Naive thymus-derived CD8-positive, alpha-beta T cell (primary cell): ENCODE measurements at places on chromosomes 6 and 20.

GRCh38 chr6:131910219-131910589, 41.0 kb downstream of the CCN2 start:
- no peak for DNase-seq

GRCh38 chr6:51625566-51625965, 461.8 kb downstream of the PKHD1 start:
- DNase-seq: no peak

DNA sequence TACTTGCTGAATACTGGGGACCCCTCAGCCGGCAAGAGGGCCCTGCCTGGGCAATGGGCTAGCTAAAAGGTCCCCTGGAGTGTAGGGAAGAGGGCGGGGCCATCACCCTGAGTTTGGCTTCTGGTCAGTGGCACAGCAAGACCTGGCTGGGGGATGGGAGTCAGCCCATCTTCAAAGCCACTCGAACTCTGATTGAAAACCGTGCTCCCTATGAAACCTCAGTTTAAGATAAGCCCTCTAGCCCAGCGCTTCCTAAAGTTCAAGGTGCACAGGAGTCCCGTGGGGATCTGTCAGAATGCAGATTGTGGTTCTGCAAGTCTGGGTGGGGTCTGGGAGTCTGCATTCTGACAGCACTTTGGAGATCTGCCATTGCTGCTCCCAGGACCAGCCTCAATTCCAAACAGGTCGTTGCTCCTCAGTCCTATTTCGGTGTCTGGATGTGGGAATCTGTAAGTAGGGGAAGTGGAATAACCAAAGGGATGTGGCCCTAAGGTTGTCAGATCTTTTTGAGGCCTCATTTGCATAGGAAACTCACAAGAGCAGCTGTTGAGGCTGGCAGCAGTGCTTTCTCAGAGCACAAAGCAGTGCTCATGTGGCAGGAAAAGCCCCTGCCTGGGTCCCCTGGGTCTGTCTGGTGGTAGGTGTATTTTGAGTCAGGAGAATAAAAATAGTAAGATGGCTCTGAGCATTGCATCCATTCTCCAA, 85.3 kb upstream of the SCP2D1 start:
- no peak for DNase-seq

GRCh38 chr6:85058806-85059205, 294.4 kb upstream of the TBX18 start:
- no peak for DNase-seq

DNA sequence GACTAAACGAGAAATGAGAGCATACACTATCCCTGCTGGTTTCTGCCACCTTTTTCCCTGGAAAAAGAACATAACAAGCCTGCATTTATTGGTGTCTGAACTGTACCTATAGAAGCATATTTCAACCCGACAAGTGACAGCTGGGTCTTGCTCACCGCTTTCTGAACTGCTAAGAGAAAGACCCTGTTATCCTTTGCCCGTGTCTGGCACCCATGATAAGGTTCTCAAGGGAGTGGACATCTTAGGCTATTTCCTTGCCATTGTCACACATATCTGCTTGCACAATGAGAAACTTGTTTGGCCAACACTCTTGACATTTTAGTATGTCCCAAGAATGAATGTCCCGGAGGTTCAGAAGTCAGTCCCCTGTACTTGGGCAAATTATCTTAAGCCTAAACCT, 19.3 kb downstream of the RIPOR2 start:
- DNase-seq: no peak

DNA sequence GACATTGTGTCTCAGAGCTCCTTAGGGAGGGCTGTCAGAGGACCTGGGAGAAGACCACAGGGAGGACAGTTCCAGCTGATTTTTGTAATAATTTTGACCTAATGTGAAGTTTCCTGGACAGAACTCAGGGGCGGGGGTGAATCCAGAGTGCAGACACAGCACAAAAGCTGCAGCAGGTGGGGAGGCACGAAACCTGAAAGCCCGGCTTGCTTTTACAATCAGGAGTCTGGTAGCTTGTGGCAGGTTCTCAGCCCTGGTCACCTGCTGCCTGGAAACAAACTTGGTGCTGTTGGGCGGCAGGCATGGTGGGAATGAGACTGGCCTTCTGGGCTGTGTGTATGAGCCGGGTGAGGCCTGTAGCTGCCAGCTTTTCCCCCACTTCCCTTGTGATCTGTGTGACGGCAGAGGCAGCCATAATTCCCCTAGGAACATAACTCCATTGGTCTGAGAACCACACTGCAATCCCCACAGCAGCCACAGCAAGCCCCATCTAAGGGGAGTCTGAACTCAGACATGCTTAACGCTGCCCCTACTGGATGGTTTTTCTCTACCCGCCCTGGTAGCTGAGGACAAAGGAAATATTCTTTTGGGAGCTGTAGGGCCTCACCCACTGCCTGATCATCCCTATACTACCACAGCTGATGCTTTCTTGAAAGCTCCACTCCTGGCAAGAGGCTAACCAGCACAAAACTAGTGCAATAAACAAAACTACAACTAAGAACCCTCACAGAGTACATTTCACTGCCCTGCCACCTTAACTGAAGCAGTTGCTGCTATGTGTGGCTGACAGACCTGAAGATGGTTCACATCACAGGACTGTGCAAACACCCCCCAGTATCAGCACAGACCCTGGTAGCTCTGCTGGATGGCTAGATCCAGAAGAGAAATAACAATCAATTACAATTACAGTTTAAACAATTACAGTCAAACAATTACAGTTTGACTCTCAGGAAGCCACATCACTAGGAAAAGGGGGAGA, 1055.1 kb upstream of the GJE1 start:
- DNase-seq: no peak

GRCh38 chr20:5886788-5887187, 63.5 kb downstream of the TRMT6 start:
- no peak for DNase-seq

- no peak for DNase-seq
Observed at GRCh38 chr6:79250107-79250514, 15.6 kb upstream of the HMGN3 start.

DNA sequence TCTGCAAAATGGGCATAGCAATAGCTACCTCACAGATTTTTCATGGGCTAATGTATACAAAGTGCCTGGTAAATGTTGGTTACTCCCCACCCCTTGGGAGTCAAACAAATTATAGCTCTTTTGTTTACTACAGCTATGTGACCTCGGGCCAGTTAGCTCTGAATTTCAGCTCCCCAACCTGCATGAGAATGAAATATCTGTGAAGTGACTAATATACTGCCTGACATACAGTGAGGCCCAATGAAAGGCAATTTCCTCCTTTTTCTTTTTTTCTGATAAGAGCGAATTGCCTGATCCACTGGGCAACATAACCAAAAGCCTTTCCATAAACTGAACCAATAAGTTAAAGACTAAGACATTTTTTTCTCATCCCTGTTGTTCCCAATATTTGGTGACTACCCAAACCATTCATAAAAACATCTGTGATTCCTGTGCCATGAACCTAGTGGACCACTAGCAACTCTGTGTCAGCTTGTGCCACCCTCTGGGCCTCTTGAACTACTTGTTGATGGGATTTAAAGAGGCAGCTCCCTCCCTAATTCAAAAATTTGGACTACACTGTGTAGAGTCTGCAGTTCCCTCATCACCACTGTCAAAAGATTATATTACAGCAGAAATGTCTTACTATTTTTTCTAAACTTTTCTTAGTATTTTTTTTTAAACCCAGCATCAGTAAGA, 91.9 kb upstream of the TMEM30A start:
- DNase-seq: no peak

- no peak for DNase-seq
Observed at GRCh38 chr20:46797206-46797605, 87.8 kb downstream of the SLC2A10 start.

DNA sequence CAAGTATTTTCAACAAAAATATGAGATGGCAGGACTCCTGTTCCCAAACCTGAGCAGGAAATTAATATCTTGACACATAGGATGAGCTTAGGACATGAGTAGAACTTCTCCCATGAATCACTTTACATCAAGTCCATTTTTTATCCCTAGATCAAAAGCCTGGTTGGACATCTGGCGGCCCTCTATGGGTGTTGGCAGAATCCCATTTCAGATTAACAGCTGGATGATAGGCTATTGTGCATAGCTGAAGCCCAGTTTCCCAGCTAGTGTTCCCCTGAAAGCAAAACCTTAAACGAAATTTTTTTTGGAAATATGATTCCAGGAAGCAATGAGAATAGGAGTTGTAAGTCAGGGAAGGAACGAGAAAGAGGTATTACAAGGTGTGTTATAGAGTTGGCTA, 449.4 kb upstream of the CHD6 start:
- DNase-seq: no peak

DNA sequence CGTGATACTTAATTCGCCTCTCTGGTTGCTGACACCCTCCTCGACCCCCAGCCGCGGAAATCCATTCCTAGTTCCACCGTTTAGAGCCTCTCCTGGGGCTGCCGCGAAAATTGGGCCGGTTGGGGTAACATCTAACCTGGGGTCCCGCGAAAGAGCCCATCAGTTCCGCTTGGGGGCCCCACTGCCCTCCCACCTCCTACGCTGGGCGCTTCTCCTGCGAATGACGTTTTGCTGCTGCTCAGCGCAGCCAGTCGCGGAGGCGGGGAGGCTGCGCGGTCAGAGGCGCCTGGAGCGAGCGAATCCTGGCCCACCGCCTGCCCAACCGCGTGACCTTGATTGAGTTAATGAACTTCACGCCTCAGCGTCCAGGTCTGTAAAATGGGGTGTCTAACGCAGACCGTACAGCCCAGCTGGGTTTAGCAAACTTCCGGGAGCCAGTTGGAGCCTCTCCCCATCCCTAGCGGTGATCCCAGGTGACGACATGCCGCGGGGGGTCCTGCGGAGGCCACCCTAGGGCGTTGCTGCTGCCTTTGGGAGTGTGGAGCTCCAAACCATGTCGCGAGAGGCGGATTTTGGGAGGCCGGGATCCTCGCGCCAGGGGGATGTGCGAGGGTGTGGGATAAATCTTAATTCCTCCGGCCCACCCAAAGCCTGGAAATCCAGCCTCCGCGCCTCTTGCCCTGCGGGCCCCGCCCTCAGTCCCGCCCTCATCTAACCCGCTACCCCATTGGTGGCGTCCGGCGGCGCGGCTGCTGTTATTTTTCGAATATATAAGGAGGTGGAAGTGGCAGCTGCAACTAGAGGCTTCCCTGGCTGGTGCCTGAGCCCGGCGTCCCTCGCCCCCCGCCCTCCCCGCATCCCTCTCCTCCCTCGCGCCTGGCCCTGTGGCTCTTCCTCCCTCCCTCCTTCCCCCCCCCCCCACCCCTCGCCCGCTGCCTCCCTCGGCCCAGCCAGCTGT, at the start of gene CDC25B:
TSS of gene CDC25B (plus strand) at position 800 of the 958 bp plus-strand sequence. CDS start 222 bp downstream, outside the sequence.
- peak; percentile 86 for DNase-seq

- DNase-seq: no peak
Observed at GRCh38 chr6:108120311-108120710, 45.5 kb upstream of the NR2E1 start.

- no peak for DNase-seq
Observed at GRCh38 chr6:12545619-12546409, 170.8 kb upstream of the PHACTR1 start.

DNA sequence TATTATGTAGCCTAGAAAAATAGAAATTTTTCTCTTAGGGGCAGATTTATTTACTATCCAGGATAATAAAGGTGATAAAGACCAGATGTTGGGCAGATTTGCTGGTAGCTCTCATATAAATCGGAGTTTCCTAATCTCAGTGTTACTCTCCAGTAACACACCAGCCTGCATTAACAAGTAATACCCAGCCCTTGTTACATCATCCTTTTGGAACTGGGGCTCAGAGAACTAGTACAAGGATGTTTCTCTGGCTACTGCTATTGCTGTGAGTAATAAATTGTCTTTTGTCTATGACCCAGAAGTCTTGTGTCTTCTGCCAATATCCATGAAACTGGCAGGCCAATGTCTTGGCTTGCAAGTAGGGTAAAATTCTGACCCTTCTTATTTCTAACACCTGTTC, 16.8 kb downstream of the TPD52L1 start:
- DNase-seq: no peak

GRCh38 chr6:135383301-135383700, 114.2 kb downstream of the AHI1 start:
- DNase-seq: no peak

GRCh38 chr6:107330168-107330567, 129.2 kb downstream of the PDSS2 start:
- DNase-seq: no peak

DNA sequence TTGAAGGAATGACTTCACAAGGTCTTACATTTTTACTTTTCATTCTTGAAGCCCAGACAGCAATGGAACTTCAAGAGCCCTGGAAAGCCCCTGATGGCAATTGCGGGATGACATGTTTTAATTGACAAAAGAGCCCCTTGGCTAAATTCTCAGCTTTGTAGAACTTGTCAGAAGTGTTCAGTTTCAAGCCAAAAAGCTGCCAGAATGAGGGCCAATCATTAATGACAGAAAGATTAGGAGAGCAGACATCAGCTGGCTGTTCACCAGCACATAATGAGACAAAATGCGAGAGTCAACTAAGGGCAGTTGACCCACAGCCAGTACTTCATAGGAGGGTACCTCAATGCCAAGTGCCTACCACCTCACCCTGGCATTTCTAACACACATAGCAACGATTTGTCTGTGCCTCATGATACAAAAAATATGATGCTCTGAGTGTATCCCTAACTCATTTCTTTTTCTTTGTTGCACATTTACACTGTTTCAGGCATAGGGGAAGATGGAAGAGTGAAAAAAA, 243.1 kb downstream of the MYLK4 start:
- no peak for DNase-seq
